ENCODE measurements at places on chromosomes 1 and 21.

- H3K27ac ChIP-seq: peak overlapping the region; percentile 89
- H3K4me1 ChIP-seq: peaks cover 60% of the 10 kb centered on the region
- peak overlapping the region; percentile 92 for H3K4me3 ChIP-seq
- DNase-seq: peak; percentile 29
- H3K27me3 ChIP-seq: peaks cover 1% of the 10 kb centered on the region
These were observed 606 bp downstream of the DENND1B start for GRCh38 chr1:197774466-197775281.

DNA sequence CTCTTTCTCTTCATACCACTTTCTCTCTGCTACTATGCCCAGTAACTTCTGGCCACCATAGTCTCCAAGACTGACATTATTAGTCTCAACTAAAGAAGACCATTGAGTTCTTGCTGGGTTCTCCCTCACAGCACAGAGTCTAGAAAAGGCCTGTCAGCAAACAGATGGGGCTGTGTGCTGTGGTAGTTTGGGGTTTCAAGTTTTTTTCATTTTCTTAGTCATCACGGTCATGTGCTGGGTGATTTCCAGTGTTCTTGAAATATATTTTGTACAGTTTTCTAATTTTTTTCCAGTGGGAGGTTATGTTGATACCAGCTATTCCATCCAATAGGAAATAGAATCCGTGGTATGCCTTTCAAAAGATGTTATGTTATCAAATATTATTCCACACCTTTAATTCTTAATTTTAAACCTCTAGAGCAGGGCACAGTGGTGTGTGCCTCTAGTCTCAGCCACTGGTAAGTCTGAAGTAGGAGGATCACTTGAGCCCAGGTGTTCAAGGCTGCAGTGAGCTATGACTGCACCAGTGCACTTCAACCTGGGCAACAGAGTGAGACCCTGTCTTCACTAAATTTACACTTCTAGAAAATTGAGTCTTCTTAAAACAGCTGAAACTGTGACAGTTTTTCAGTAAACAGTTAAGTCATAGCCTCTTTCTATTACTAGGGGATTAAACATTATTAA, 8.3 kb downstream of the CFHR2 start:
- H3K27ac ChIP-seq: no peak overlapping the region
- peak; percentile 1 for DNase-seq
- H3K36me3 ChIP-seq: no peaks in the 10 kb centered on the region

- H3K36me3 ChIP-seq: peaks cover 14% of the 10 kb centered on the region
- peaks cover 8% of the 10 kb centered on the region for H3K4me1 ChIP-seq
- H3K4me3 ChIP-seq: no peak overlapping the region
- H3K27me3 ChIP-seq: peaks cover 4% of the 10 kb centered on the region
- no peak for DNase-seq
These were observed 52.1 kb upstream of the EPS8L3 start for GRCh38 chr1:109815809-109816174.

DNA sequence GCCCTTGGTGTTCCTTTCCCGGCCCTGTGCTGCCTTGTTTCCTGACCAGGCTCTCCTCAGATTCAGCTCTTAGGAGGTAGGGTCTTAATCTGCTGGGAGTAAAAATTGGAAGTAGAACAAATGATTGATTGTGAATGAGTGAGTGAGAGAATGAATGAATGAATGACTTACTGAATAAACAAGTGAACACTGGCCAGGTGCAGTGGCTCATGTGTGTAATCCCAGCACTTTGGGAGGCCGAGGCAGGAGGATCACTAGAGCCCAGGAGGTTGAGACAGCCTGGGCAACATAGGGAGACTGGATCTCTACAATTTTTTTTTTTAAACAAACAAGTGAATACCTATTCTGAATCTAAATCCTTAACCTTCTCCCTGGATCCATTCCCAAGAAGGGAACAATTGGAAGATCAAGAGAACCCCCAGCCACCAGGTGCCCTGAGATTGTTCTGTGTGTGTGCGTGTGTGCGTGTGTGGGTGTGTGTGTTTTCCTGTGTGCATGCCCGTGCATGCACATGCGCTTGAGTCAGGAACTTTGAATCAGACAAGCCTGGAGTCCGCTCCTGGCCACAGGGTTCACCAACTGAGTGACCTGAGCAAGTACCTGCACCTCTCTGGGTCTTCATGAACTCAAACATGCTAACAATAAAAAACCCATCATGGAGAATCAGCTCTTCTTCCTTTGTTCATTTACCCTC, 24.3 kb upstream of the CITED4 start:
- no peaks in the 10 kb centered on the region for H3K36me3 ChIP-seq
- peaks cover 19% of the 10 kb centered on the region for H3K4me1 ChIP-seq
- peaks cover 2% of the 10 kb centered on the region for H3K27me3 ChIP-seq
- no peak for DNase-seq
- H3K27ac ChIP-seq: no peak overlapping the region

DNA sequence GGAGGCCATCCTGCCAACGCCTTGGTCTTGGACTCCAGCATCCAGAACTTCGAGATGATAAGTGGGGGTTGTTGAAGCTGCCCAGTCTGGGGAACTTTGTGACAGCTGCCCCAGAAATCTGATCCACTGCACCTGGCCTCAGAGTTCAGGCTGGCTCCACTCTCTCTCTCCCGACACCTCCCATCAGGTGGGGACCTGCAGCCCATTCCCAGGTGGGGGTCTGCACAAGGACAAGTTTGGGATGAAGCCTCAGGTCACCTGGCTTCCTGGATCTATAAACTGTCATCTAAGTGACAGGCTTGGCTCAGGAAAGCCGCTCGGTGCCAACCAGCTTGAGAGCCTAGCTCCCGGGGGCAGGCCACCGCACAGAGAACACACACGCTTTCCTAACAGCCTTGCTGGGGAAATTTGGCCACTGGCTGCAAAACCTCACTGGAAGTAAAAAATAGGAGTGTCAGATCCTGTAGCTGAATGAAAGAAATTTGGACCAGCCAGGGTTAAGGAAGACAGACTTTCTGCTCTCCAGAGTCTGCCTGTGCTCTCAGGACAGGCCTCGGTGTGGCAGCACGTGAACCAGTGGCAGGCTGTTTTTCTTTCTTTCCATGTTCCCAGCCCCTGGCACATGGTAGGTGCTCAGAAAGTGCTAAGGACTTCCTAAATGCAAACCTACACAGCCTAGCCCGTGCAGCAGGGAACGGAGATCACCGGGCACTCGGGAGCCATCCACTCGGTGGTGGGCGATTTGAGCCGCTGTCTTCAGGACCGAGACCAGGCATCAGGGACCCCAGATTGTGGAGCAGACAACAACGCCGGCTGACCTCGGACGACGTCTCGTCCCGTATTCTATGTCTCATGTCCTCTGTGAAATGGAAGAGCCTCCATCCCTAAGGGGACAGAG, 42.6 kb upstream of the LBR start:
- peaks cover 13% of the 10 kb centered on the region for H3K27me3 ChIP-seq
- H3K27ac ChIP-seq: no peak overlapping the region
- H3K36me3 ChIP-seq: no peaks in the 10 kb centered on the region
- H3K4me1 ChIP-seq: peaks cover 12% of the 10 kb centered on the region
- DNase-seq: no peak

GRCh38 chr1:27891196-27891889, 19.0 kb downstream of the THEMIS2 start:
- DNase-seq: no peak
- no peak overlapping the region for H3K4me3 ChIP-seq
- H3K27me3 ChIP-seq: no peaks in the 10 kb centered on the region
- H3K36me3 ChIP-seq: peaks cover 25% of the 10 kb centered on the region
- H3K27ac ChIP-seq: no peak overlapping the region

- DNase-seq: no peak
- peaks cover 2% of the 10 kb centered on the region for H3K4me1 ChIP-seq
- H3K27me3 ChIP-seq: peaks cover 15% of the 10 kb centered on the region
- no peak overlapping the region for H3K27ac ChIP-seq
- H3K36me3 ChIP-seq: no peaks in the 10 kb centered on the region
These were observed 4.1 kb downstream of the ETV3L start for GRCh38 chr1:157095551-157095950.

DNA sequence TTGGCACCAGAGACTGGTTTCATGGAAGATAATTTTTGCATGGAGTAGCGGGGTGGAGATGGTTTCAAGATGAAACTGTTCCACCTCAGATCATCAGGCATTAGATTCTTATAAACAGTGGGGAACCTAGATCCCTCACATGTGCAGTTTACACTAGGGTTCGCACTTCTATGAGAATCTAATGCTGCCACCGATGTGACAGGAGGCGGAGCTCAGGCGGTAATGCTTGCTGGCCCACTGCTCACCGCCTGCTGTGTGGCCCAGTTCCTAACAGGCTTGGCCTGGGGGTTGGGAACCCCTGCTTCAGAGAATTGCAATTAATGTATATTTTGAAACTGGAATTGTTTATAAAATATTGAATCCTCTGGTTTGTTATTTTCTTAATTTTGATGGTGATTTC, 92.1 kb downstream of the NRIP1 start:
- H3K27me3 ChIP-seq: no peaks in the 10 kb centered on the region
- H3K4me3 ChIP-seq: no peak overlapping the region
- no peak for DNase-seq
- H3K36me3 ChIP-seq: peaks cover 38% of the 10 kb centered on the region
- H3K4me1 ChIP-seq: peaks cover 48% of the 10 kb centered on the region

GRCh38 chr1:155219592-155220031, 11.1 kb downstream of the MTX1 start:
- H3K36me3 ChIP-seq: peaks cover 4% of the 10 kb centered on the region

GRCh38 chr1:91697416-91697815, 188.5 kb downstream of the TGFBR3 start:
- peak overlapping the region; percentile 60 for H3K27ac ChIP-seq
- H3K4me1 ChIP-seq: peaks cover 74% of the 10 kb centered on the region
- H3K4me3 ChIP-seq: peak overlapping the region; percentile 35
- peaks cover 30% of the 10 kb centered on the region for H3K36me3 ChIP-seq
- no peaks in the 10 kb centered on the region for H3K27me3 ChIP-seq

DNA sequence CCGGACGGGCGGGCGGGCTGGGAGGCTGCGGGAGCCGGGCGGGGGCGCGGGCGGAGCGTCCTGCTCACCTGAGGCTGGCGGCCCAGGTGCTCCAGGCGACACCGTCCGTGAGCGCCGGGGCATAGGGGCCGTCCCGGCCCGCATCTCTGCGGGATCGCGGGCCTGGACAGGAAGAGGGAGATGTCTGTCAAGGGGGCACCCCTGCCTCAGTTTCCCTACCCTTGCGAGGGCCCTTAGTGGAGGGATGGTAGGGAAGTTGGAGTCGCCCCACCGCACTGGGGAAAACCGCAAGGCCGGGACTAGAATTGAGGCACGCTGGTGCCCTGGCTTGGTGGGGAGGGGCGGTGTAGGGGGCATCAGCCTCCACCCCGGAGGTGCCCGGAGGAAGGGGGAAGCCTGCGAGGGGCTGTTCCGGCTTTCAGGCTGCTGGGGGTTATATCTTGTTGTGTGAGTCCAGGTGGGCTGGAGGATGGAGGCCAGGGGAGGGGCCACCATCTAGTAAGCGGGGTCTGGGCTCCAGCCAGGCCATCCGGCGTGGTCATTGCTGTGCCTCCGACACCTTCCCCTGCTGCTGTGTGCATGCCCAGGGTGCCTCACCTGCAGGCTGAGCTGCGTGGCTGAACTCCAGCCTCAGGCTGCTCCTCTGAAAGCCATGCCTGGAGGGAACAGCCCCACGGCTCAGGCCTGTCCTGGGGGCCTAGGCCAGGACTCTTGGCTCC, 580 bp downstream of the VWA1 start:
- no peaks in the 10 kb centered on the region for H3K4me1 ChIP-seq
- no peak for DNase-seq
- H3K27me3 ChIP-seq: peaks cover 4% of the 10 kb centered on the region
- H3K4me3 ChIP-seq: no peak overlapping the region
- H3K27ac ChIP-seq: no peak overlapping the region
- H3K36me3 ChIP-seq: no peaks in the 10 kb centered on the region

GRCh38 chr1:229552732-229553131, 5.8 kb downstream of the ABCB10 start:
- no peaks in the 10 kb centered on the region for H3K27me3 ChIP-seq
- no peak for DNase-seq
- H3K27ac ChIP-seq: no peak overlapping the region
- peaks cover 34% of the 10 kb centered on the region for H3K4me1 ChIP-seq

DNA sequence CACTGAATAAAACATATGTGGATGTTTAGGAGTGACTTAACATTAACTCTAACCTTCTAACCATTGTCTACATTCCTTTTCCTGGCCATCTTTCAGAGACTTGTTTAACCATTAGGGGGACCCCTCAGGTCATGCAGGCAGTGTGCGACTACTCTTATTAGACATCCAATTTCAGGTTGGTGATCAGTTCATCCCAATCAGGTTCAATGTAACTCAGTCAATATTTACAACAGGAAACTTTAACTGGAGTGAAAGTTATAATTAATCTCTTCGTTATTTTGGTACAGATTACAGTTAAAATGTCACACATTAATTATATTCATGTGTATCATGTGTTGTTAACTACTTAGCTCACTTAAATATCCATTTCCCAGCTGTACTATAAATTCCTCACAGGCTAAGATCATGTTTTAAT, 68.8 kb upstream of the RGS1 start:
- peak; percentile 25 for DNase-seq
- no peak overlapping the region for H3K4me3 ChIP-seq
- H3K36me3 ChIP-seq: no peaks in the 10 kb centered on the region

DNA sequence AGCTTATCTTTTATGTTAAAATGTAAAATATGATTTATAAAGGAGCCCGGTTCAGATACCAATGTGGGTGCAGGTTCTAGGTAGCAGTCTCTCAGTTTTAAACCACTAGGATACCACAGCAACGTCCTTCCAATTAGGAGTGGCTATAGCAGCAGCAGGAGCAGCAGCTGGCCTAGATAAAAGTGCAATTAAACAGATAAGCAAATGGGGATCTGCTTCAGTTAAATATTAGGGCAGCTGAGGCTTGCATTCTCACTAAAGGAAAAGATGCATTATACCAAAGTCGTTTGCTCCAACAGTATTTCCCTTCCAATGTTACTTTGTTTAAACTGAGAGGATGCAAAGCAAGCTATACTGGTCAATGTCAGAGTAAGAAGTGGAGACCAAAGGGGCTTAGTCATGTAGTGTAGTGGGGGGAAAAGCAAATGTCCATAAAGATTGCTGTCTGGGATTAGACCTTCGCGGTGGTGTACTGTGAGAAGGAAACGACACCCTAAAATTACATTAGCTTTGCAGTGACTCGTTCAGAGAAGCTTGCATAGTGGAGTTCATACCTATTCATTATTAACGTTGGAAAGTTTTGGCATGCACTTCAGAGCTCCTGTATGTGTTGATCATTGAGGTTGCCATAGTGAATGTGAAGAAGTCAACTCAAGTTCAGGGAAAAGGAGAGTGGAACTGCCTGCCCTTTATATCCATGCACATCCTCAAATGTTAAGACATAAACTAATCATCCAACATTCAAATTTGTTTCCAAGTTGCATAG, 272.2 kb downstream of the VAV3 start:
- H3K27ac ChIP-seq: no peak overlapping the region
- no peaks in the 10 kb centered on the region for H3K36me3 ChIP-seq
- DNase-seq: no peak
- H3K4me1 ChIP-seq: no peaks in the 10 kb centered on the region
